ENCODE measurements at places on chromosomes 5 and 9.
A peak's percentile ranks its signal among the peaks of the same experiment; 100 is the strongest.

DNA sequence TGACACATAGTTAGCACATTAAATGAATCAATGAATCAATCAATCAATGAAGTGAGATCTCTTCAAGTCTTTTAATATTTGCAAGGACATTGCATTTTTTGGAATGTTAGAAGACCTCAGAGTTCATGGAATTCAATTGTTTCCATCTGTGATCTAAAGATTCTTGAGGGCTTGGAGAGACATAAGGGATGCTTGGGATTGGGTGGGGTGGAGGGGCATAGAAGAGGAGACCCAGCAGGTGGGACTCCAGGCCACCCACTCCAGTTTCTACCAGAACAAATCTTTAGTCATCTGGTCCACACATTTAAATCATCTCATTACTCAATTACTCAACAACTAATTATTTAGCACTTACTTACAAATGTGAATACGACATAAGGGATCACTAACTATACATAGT is 251.0 kb upstream of the TRIM32 start:
- DNase-seq, result no peak

DNA sequence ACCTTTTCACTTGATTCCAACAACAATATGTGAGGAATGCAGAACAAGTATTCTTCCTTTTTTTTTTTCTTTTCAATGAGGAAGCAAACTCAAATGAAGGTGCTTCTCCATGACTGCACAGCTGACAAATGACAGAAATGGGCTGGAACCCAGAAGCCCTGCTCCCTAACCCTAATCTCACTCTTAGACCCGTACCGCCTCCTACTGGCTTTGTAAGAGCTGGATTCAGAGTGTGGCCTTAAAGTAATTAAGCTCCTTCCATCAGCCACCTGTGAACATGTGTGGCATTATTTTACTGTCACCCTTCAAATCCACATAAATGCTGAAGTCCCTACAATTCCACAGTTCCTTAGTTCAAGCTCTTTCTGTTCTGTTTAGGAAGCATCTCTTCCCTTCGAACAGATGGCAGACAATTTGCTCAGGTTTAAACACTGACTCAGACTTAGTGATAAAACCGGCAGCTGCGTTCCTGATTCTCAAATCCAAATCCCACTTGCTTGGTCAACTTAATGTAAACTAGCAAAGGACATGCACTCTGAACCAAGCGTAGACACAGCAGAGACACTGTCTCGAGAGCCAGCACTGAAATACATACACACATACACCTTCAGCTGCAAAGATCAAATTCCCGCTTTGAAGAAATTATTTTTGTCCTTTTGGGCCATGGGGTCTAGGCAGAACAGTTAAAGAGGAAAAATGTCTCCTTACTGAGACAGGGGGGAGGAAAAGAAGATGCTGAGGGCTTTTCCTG is 316.7 kb upstream of the TLE4 start:
- peak; percentile 29 for DNase-seq

- DNase-seq, result no peak
Measured at GRCh38 chr5:67249590-67249895, 52.9 kb upstream of the CD180 start.

GRCh38 chr9:21505425-21506179 is 23.5 kb upstream of the IFNE start:
- no peak for DNase-seq

DNA sequence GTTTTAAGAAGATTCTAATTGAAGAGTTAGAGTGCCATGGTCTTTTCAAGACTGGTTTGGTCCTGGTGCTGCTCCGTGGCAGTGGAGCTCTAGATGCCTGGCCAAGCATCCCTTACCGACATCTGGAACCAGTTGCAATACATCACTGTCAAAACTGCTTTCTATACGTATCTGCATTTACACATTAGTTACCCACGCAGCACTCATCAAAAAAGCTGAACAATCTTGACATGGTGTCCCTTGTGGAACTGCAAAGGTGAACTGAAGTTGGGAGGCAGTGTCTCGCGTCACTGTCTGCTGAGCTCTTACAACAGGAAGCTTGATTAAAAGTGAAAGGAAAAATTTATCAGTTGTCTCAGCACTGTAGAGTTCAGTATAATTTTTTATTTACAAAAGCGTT is 82.6 kb downstream of the PBX3 start:
- peak; percentile 54 for DNase-seq

- peak; percentile 72 for DNase-seq
Measured at GRCh38 chr5:41843456-41844370, 26.5 kb downstream of the OXCT1 start.

GRCh38 chr9:131174681-131175239 is 49.4 kb downstream of the NUP214 start:
- DNase-seq, result no peak

DNA sequence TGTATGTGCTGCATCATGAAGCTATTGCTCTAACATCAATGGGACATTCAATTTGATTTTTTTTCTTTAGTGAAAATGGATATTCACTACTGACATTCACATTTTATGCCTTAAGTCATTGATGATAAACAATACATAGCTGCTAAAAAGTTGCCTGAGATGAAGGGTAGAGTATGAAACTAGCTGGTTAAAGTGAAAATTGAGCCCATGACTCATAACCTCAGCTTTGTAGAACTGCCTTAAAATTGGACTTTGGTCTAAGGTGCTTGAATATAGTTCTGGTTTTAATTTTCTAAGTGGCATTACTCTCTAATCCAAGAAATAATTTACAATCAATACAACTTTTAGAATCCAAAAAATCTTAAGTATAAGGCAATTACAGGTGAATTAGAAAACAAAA is 740.4 kb upstream of the RIOK2 start:
- no peak for DNase-seq

DNA sequence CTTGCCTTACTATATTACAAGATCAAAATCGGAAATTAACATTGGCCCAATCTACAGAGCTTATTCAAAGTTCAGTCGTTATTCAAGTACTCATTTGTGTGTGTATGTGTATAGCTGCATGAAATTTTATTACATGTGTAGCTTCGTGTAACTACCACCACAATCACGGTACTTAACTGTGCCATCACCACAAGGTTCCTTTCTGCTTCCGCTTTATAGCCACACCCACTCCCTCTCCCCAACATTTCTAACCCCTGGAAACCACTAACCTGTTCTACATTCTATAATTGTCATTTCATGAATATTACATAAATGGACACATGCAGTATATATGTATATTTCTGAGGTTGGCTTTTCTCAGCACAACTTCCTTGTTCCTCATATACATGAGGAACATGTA is 4.0 kb upstream of the TEX48 start:
- DNase-seq, result no peak

DNA sequence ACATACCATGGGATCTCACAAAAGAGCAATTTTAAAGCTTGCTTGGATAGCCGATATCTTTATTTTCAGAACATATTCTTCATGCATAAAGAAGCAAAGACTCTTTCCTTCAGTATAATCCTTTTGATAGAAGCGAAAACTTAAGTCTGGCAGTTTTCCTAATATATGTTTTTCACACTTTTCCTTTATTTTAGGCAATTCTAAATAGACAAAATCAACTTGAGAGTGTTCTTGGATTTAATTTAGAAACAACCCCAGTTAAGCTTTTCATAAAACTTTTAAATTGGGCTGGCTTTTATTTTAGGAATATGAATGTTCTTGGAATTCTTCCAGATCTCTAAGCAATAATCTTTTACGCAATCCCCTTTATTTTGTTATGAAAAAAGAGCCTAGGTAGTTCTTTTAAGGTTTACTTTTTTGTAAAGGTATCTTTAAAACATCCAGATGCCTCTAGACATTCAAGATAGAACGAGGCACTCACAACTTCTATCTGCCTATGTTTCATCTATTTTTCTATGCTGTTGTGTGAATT is 51.5 kb upstream of the HSPB3 start:
- no peak for DNase-seq

DNA sequence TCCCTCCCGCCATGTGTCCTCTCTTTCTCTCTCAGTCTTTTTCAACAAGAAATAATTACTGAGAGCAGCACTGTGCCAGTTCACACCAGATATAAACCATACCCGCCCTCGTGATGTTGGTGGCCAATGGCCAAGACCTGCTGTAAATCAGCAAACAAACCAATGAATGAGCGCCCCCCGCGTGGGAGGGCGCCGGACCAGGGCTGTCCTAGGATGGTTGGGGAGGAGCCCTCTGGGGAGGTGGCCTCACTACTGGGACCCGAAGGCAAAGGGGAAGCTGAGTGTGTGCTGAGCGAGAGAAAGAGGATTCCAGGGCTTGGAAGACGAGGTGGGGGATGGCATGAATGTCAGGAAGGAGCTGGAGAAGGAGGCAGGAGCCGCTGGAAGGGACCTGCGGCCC is 51.2 kb upstream of the BARHL1 start:
- DNase-seq, result no peak

GRCh38 chr5:118434522-118434921 is 553.8 kb downstream of the DTWD2 start:
- no peak for DNase-seq

GRCh38 chr5:139961435-139962157 is 81.5 kb downstream of the NRG2 start:
- peak; percentile 45 for DNase-seq

- no peak for DNase-seq
Measured at GRCh38 chr5:6573651-6574101, 59.2 kb downstream of the NSUN2 start.
